ENCODE measurements at places on chromosomes 3 and 15. TPM values are rescaled to one million over a fixed set of nuclear protein-coding genes. Genes with fewer than 3 reads are reported as not detected.
A peak's percentile ranks its signal among the peaks of the same experiment; 100 is the strongest.

EFCAB12 gene
- 0.42 TPM for total RNA-seq

ACTL6A gene
- total RNA-seq: 34.1 TPM

ZNF385D gene
- 8.3 TPM for total RNA-seq

SLC22A14 gene
- total RNA-seq: not detected

ETV5 gene
- total RNA-seq: 12.4 TPM

DNA sequence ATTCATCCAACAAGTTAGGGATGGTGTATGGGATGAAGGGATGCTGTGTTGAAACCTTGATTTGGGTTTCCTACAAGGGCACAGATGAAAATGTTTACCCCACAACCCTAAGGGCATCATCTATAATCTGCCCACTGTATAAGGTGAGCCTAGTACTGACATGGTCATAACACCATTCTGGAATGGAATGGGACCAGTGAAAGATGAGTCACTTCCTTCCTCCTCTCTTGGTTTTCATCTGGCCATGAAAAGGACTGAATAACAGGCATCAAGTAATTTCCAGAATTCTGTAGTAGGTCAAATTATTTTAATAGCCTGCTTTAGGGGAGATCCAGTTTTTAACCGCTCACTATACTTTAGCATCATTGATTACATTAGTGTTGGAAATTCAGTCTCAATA, 538.6 kb downstream of the NR2F2 start:
- H3K4me3 ChIP-seq: no peak overlapping the region
- no peaks in the 10 kb centered on the region for H3K36me3 ChIP-seq
- H3K4me1 ChIP-seq: no peaks in the 10 kb centered on the region
- H3K27ac ChIP-seq: no peak overlapping the region
- H3K27me3 ChIP-seq: no peaks in the 10 kb centered on the region

DNA sequence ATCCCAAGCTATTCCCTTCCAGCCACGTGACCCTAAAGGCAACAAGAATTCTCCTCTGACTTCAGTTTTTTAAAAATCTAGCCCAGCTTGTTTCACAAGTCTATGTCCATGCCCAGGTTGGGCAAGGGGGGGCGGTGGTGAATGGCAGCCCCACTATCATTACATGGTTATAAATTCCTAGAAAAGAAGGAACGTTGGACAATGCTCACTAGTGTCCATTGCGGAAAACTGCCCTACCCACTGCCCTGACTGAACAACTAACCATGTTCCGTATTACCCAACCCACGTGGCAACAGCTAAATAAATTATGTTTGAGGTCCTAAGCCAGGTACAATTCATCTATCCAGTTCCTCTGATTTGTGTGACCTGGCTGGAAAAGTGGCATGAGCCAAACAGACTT, 8.7 kb upstream of the TAFA4 start:
- no peaks in the 10 kb centered on the region for H3K4me1 ChIP-seq
- H3K27me3 ChIP-seq: no peaks in the 10 kb centered on the region

DNA sequence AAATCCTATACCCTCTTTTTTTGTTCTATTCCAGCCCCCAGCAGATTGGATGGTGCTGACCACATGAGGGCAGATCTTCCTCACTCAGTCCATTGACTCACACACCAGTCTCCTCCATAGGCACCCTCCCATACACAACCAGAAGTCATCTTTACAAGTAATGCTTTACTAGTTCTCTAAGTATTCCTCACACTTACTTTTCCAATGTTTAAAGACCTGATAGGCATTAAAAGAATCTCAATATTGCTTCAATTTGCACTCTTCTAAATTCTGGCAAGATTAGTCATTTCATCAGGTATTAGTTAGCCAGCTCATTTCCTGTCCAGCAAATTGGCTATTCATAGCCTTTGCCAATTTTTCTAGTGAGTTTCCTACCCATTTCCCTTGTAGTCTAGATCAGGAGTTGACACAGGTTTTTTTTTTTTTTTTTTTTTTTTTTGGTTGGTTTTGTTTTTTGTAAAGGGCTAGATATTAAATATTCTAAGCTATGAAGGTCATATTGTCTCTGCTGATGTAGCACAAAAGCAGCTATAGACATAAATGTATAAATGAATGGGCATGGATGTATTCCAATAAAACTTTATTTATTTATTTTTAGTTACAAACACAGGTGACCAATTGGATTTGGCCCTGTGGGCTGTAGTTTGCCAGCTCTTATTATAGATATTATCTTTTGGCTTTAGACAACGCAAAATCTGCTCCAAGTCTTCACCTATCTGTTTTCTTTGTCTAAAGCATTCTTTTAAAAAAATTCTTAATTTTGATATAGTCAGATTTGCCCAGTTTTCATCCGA, 76.1 kb downstream of the ABHD5 start:
- no peaks in the 10 kb centered on the region for H3K36me3 ChIP-seq
- no peak for DNase-seq
- H3K27ac ChIP-seq: no peak overlapping the region
- no peak overlapping the region for H3K4me3 ChIP-seq

DNA sequence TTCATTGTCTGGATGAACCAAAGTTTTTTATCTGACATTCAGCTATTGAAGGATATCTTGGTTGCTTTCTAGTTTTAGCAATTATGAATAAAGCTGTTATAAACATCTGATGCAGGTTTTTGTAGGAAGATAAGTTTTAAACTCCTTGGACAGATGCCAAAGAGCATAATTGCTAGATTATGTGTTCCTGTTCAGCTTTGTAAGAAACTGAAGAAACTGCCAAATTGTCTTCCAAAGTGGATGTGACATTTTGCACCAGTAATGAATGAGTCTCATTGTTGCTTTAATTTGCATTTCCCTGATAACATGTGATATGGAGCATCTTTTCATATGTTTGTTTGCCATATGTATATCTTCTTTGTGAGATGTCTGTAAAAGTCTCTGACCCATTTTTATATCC, 239.9 kb upstream of the TTC14 start:
- DNase-seq: no peak
- no peaks in the 10 kb centered on the region for H3K36me3 ChIP-seq
- no peaks in the 10 kb centered on the region for H3K4me1 ChIP-seq
- no peak overlapping the region for H3K27ac ChIP-seq
- no peaks in the 10 kb centered on the region for H3K27me3 ChIP-seq
- no peak overlapping the region for H3K4me3 ChIP-seq

DNA sequence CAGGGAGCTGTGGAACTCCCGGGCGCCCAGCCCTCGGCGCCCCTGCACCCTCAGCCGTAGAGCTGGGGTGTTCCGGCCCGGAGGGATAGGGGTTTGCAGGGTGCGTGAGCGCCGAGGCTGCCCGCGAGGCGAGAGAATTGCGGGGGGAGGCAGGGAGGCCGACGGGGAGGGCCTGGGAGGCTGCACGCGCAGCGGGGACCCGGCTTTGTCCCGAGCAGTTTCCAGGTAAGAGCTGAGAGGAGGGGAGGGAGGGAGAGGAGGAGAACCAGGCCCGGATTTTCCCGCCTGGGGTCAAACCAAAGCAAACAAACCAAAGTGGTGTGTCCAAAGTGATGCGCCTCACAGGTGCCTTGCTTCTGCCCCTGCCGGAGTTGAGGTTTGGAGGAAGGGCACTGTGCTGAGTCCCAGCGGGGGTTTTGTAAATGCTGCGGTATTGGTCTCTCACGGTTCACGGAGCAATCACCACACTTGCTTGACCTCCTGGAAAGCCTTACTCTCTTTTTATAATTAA, 146.4 kb downstream of the TJP1 start:
- H3K4me1 ChIP-seq: peaks cover 2% of the 10 kb centered on the region
- no peak for DNase-seq
- no peaks in the 10 kb centered on the region for H3K36me3 ChIP-seq
- no peak overlapping the region for H3K27ac ChIP-seq

DNA sequence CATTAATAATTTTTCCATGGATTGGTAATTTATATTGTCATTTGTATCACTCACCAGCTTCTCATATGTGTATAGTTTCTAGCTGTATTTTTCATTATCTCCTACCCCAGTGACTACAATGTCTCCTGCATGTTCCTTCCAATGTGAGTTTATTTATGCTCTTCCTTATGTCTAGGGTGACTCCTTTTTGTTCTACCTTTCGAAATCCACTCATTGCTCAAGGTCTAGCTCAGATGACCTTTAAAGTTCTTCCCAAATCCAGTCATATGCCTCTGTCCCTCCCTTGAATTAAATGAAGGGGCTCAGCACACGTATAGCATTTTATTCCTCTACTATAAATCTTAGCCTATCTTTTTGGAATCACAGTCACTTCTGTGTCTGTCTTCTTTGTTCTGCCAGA, 53.0 kb downstream of the TMEM45A start:
- DNase-seq: no peak
- H3K36me3 ChIP-seq: no peaks in the 10 kb centered on the region
- H3K4me3 ChIP-seq: no peak overlapping the region
- H3K27me3 ChIP-seq: no peaks in the 10 kb centered on the region
- no peak overlapping the region for H3K27ac ChIP-seq

- no peak for DNase-seq
- no peak overlapping the region for H3K27ac ChIP-seq
- no peaks in the 10 kb centered on the region for H3K36me3 ChIP-seq
- H3K4me1 ChIP-seq: no peaks in the 10 kb centered on the region
- H3K4me3 ChIP-seq: no peak overlapping the region
Measured at GRCh38 chr3:187623285-187623814, 46.8 kb downstream of the SST start.

DNA sequence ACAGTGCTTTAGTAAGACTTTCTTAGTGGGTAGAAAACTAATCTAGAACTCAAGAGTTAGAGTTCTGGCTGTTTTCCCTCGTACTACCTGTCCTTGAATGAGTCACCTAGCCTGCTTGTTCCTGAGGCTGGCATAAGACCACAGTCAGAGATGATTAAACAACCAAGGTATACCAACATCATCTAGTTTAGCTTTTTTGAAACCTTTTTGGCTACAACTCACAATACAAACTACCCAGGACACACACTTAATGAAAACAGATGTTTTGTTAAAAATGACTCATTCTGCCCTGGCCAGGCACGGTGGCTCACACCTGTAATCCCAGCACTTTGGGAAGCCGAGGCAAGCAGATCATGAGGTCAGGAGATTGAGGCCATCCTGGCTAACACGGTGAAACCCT, 4.6 kb downstream of the MCCC1 start:
- DNase-seq: no peak
- H3K27ac ChIP-seq: no peak overlapping the region
- no peaks in the 10 kb centered on the region for H3K27me3 ChIP-seq
- no peak overlapping the region for H3K4me3 ChIP-seq
- H3K4me1 ChIP-seq: peaks cover 17% of the 10 kb centered on the region
- H3K36me3 ChIP-seq: peaks cover 21% of the 10 kb centered on the region

- no peaks in the 10 kb centered on the region for H3K36me3 ChIP-seq
- peak overlapping the region; percentile 86 for H3K27ac ChIP-seq
- H3K27me3 ChIP-seq: no peaks in the 10 kb centered on the region
- H3K4me3 ChIP-seq: no peak overlapping the region
- peaks cover 77% of the 10 kb centered on the region for H3K4me1 ChIP-seq
Measured at GRCh38 chr15:75705854-75706681, 6.6 kb downstream of the CSPG4 start.

DNA sequence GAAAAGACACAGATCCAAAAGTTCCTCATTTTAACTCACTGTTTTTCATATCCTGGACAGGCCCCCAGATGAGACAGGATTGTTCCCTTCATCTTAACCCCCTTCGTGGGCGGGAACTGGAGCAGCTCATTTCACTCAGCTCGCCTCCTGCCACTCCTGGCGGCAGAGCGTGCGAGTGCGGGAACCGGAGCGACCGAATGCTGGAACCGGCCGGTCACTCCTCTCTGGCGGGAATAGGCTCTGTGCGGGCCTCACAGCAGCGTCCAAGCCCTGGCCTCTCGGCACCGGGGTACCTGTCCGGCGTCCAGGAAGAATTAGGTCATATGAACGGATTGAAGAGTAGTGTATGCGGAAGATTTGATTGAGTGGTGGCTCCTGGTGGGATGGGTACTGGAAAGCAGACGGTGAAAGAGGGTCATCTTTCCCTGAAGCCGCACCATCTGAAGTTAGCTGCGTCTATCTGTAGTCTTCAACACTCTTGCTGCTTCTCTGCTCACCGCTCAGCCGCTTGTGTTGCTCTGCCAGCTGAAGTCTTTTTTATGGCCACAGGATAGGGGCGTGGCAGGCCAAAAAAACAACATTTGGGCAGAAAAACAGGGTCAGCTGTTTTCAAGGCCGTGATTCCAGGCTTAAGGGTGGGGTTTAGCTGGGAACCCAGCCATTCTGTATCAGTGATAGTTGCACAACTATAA, 42.3 kb upstream of the FXR1 start:
- H3K27ac ChIP-seq: peak overlapping the region; percentile 40
- no peaks in the 10 kb centered on the region for H3K36me3 ChIP-seq
- peaks cover 14% of the 10 kb centered on the region for H3K4me1 ChIP-seq

DNA sequence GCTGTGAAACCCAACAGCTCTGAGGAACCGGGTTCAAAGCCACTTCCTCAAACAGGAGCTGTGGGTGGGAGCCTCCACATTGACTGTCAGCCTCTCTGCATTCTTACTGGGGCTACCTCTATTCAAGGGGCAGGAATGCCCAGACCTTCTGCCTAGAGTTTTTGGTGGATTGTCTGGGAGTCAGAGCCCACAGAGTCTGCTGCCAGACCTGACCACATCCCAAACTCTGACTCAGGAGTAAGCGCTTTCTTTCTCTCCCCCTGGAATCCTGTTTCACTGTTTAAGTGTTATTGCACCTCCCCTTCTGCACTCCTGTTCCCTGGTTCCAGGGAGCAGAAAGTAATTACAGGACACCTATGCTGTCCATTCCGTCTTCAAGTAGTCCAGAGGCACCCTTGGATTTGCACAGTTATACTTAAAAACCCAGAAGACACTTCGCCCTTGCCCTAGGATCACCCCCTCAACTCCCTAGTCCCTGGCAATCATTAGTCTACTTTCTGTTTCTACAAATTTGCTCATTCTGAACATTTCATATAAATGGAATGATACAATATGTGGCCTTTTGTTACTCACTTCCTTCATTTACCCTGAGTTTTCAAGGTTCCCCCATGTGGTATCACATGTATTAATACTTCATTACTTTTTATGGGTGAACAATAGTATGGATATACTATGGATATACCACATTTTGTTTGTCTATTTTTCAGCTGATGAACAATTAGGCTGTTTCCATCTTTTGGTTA, 37.9 kb upstream of the TJP1 start:
- H3K36me3 ChIP-seq: no peaks in the 10 kb centered on the region
- H3K27ac ChIP-seq: no peak overlapping the region
- H3K27me3 ChIP-seq: no peaks in the 10 kb centered on the region
- DNase-seq: no peak
- H3K4me3 ChIP-seq: no peak overlapping the region

DNA sequence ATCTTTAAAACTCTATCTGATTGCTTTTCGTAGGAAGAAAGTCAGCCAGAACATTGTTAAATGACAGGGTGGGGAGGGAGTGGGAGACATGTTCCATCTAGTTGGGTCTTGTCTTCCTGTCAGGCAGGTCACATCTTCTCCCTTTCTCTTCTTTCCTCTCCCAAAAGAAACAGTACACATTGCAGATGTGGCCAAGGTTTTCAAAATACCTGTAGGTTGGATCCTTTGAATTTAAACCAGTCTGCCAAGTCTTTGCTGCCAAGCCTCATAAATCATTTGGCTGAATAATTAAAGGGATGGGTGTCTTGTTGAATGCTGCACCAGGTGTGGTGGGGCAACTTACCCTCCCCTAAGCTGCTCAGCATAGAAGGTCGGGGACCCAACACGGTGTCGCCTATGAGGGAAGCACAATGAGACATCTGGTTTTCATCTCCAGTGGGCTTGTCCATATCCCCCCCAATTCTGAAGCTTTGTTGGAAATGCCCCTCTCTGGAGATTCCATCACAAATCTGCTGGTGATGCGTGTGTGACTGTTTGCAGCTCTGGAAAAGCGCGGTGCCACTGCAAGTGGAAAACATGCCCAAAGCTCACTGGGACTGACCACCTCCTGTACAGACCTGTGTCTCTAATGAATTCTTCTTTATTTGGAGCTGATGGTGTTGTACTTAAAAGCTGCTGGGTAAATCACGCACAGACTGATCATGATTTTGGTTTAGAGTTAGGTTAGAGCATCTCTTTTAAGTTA, 112.6 kb downstream of the FILIP1L start:
- H3K27ac ChIP-seq: peak overlapping the region; percentile 57
- no peak for DNase-seq
- peaks cover 38% of the 10 kb centered on the region for H3K4me1 ChIP-seq
- H3K36me3 ChIP-seq: no peaks in the 10 kb centered on the region

Measured in esophagus muscularis mucosa (tissue), 4 donors.